ENCODE measurements at places on chromosomes 1 and 21.

DNA sequence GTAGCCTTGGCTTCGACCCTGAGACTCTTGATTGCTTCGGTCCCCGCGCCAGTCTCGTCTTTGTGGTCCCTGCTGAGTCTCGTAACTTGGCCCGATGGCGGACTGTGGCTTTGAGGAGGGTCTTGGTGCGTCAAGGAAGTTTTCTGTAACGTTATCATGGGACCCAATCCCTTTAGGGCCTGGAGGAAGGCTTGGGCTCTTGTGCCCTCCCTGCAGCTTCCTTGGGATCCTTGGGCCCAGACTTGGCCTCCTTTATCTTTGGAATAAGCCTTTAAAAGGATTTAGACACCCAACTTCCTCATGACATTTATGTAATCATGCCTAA, 371 bp downstream of the ZMPSTE24 start:
- DNase-seq, result no peak

DNA sequence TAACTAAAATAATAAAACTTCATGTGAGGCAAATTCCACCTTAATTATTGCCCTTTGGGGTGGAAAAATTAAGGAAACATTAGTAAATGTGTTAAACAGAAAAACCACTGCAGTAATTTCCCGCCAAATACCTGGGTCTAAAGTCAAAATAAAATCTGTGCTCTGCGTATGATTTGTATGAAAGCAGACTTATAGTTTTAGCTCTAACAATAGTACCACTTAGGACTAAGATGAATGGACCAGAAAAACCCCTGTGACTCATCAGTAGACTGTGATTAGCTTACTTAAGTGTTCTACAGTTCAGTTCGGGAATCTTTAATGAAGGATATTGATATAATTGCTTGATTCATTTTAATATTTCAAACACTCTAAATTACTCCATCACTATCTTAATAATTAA, 23.3 kb upstream of the C1orf105 start:
- DNase-seq, result no peak

DNA sequence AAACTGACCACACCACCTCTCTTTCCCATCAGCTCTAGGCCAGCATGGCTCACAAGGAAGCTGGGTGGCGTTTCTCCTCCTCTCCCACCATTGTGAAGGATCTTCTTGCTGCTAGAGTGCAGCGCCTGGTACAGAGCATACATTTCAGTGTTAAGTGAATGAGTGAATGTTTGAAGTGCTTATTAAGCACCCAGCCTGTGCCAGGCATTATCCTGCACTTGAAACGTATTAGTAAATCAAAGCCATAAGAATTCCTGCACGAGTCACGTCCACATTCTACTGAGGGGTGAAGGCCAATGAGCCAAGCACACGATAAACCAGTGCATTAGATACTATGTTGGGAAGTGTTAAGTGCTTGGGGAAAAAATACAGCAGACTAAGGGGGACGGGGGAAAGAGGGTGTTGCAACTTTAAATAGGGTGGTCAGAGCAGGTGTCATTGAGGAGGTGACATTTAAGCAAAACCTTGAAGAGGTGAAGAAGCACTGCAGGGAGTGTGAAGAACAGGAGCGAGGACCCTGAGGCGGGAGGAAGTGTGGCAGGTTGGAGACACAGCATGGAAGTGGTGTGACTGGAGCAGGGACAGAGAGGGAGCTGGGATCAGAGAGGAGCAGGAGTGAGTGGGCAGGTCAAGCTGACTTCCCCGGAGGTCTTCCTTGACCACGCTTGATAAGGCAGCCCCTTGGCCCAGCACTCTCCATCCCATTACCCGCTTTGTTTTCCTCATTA, 48.5 kb upstream of the LRRN2 start:
- DNase-seq, result no peak

DNA sequence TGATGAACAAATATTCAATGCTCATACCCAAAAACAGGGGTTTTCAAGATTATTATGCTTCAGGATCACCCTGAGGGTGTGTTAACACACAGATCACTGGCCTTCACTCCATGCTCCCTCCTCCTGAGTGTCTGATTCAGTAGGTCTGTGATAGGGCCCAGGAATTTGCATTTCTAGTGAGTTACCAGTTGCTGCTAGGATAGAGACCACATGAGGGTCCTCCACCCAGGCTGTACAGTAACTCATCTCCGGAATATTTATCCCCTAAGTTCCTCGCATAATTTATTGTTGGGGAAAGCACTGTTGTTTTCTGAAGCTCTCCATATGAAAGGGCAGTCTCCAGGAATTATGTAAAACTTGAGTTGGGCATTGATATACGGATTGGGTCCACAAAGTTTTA, 1106.6 kb upstream of the B3GALT2 start:
- no peak for DNase-seq

DNA sequence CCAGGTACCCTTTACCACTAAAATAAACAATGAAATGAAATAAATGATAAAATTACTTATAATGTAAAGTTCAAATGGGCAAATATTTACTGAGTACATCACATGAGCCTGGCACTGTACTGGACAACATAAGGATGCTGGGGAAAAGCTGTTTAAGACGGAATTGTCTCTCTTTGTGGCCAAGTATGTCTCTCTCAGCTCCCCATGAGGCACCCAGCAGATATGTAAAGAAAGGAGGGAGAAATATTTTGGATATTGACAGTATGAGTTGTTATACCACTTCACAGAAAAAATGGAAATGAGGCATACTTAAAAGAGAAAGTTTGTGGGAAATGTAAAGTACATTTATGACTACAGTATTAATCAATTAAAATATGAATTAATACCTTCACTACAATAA, 1.0 kb upstream of the TNFSF4 start:
- DNase-seq, result no peak

DNA sequence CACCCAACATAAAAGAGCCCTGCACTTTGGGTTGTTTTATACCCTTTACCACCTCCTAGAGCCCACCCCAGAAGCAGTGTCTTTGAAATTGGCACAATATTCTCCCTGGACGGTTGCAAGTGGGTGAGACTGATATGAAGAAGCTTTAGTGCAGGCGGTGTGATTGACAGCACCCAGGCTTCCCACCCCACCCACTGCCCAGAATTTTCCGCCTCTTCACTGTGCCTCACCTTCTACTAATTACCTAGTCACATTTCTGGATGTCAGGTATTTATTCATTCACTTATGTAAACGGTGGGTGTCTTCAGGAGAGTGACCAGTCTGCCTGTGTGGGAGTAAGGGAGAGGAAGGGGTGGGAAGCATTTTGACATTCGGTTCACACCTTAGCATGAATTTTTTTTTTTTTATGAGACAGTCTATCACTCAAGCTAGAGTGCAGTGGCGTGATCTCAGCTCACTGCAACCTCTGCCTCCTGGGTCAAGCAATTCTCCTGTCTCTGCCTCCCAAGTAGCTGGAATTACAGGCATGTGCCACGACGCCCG, 1.7 kb upstream of the FAM89A start:
- no peak for DNase-seq

DNA sequence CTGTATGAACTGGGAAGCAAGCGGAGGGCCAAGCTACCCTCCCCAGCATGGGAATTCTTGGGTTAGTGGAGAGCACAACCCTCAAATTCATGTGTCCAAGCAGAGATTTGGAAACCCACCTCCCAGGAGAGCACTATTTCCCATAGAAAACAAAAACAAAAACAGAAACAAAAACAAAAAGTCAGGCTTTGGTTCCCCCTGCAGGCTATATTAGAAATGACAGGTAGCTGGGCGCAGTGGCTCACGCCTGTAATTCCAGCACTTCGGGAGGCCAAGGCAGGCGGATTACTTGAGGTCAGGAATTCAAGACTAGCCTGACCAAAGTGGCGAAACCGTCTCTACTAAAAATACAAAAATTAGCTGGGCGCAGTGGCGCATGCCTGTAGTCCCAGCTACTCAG, 10.8 kb downstream of the MINDY1 start:
- peak; percentile 58 for DNase-seq

- DNase-seq, result no peak
Observed at GRCh38 chr1:46585312-46585938, 18.6 kb downstream of the MKNK1 start.

DNA sequence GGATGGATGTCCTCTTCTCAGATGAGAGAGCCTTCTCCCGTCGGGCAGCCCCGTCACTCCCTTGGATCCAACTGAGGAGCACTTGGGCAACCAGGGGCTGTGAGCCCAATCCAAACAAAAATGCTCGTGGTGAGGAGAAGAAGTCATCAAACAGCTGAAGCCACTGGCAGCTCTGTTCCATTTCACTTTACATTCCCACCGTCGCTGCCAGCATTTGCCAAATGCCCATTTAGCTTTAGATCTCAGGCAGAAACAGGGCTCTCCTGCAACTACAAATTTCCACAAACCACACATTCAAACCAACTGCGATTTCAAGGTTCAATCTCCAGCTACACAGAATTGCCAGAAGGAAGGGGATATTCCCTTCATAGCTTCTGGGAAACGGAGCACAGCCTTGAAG, 634.6 kb downstream of the SMYD3 start:
- DNase-seq, result no peak

DNA sequence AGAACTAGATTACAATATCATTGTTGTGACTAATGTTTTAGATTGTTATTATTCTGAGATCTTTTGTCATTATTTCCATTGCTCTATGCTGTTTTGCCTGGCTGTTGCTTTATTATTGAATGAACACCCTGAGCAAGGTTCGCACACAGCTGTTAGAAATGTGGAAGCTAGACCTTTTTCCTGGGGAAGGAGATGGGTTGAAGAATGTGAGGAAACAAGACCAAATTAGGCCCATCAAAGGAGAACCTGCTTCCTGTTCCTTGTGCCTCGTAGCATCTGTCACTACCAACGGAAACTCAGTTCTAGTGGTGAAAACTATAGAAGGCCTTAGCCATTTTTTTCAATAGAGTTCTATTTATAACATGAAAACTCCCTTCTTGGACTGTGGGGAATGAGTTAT, 68.7 kb downstream of the RGL1 start:
- DNase-seq, result no peak

DNA sequence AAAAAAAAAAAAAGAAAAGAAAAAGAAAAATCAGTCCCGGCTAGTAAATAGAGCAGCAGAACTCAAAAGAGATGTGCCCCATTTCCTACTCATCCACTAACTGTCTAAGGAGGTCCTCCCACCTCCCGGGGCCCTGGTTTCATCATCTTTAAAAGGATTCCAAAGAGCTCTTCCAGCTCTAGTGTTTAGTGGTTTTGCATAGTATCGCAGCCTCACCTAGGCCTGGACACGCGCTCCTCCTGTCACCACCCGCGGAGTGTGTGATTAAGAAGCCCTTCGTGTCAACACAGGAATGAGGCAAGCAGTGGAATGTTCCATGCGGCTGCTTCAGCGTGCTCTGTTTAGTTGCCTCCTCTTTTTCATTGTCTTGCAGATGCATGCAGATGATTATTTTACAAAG, 49.0 kb downstream of the LBR start:
- DNase-seq, result peak; percentile 9

DNA sequence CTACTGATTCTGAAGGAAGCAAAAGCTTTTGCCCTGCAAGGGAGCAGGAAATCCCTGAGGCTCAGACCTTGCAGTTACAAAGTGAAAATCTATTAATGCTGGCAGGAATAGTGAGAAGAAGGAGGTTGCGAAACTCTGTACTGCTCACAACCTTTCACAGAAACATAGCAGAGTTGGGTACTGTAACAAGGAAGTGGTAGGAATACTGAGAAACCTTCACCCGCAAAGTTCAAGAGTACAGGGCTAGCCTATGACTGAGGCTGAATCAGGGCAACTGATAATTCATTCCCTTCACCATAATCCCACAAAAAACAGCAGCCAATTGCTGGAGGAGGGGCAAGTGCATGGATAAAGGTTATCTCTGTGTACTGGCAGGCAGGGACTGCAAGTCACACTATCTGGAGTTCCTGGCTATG, 23.9 kb upstream of the KCTD3 start:
- DNase-seq, result peak; percentile 22

GRCh38 chr1:54273092-54273794, 73.3 kb downstream of the MRPL37 start:
- no peak for DNase-seq

GRCh38 chr1:83131692-83131955, 867.3 kb downstream of the TTLL7 start:
- DNase-seq, result no peak

DNA sequence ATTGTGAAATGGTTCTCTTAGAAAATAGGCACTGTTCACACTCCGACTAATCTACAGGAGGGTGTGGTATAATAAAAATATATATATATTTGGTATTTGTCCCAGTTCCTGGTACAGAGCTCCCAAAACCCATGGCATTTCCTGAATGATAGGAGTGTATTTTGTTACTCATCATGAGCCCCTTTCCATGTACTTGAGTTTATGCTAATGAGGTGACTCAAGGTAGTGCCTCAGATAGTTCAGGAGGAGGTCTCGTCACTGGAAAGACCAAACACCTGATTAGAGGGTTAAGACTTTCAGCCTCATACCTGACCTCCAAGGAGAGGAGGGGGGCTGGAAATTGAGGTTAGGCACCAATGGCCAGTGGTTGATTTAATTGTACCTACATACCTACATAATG, 57.9 kb downstream of the TTC3 start:
- no peak for DNase-seq

DNA sequence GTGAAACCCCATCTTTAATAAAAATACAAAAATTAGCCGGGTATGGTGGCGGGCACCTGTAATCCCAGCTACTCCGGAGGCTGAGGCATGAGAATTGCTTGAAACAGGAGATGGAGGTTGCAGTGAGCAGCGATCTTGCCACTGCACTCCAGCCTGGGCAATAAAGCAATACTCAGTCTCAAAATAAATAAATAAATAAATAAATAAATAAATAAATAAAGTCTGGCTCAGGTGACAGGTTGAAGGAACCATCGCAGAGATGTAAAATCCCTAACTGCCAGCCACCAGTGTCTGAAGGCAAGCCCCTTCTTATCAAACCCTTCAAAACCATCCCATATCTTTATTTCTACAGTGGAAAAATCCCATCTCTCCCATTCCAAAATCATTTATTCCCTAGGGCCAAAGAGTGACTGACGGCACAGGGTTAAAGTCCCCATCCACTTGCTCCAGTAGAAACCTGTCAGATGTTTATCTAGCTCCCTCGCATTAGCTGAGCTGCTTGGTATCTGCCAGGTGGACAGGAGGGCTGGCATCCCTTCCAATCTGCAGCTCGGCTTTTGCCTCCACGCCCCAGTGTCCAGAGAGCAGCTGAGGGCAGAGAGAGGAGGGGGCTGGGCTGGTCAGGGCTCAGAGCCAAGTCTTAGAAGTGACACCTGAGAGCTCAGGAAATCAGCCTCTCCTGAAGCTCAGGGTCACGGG, 5.0 kb downstream of the CSRP1 start:
- peak; percentile 25 for DNase-seq

DNA sequence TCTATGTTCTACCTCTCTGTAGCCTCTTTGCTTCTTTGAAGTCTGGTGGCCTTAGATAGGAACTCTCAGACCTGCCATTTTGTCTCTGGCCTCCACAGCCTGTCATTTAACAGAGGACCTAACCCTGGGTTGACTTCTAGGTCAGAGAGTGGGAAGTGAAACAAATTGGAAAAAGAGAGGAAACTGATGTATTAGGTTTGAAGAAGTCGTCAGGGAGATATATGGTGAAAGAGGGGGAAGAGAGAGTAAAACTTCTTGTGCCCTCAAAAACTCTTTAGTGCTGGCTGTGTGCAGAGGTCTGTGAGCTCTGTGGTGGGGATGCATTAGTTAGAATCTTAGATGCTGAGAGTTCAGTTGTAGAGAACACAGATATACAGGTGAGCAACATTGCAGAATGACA, 30.2 kb upstream of the CD1D start:
- DNase-seq, result no peak

All from T47D (cell line).